ENCODE measurements at places on chromosomes 2 and 18. TPM values are rescaled to one million over a fixed set of nuclear protein-coding genes. Genes with fewer than 3 reads are reported as not detected.

The OLA1 gene
- total RNA-seq: 166 TPM

The MOGAT1 gene
- total RNA-seq: not detected

The CABYR gene
- 9.5 TPM for total RNA-seq

The CBLN2 gene
- total RNA-seq: 0.58 TPM

The COPS9 gene
- 138 TPM for total RNA-seq

The ZNF385B gene
- total RNA-seq: 3.4 TPM

The SCRN3 gene
- 29.5 TPM for total RNA-seq

- no peak for DNase-seq
These were observed 4.4 kb downstream of the SIGLEC15 start for GRCh38 chr18:45829855-45830254.

GRCh38 chr2:220334210-220334609 is 706.8 kb downstream of the SLC4A3 start:
- no peak for DNase-seq

DNA sequence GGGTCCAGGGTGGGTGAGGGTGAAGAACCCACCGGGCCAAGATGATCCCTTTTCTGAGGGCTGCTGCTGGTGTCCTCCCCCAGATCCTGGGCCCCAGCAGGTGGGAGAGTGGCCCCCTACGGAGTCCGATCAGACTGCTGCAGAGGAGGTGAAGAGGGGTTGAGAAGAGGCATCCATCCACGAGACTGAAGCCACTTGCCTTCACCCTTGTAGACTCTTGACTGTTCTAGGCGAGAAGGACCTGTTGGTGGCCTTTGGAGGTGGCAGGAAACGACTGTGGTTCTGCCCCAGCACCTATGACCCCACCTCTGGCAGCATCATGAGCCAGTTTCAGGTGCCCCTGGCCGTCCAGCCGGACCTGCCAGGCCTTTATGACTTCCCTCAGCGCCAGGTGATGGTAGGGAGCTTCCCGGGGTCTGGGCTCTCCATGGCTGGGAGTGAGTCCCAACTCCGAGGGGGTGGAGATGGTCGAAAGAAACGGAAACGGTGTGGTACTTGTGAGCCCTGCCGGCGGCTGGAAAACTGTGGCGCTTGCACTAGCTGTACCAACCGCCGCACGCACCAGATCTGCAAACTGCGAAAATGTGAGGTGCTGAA is 1.5 kb downstream of the TET3 start:
- no peak for DNase-seq

- DNase-seq: no peak
These were observed 160.1 kb downstream of the ALK start for GRCh38 chr2:29761278-29761677.

- DNase-seq: no peak
These were observed 61.5 kb downstream of the ADNP2 start for GRCh38 chr18:80170395-80171053.

GRCh38 chr18:76233406-76233805 is 261.6 kb downstream of the ZNF516 start:
- DNase-seq: no peak

DNA sequence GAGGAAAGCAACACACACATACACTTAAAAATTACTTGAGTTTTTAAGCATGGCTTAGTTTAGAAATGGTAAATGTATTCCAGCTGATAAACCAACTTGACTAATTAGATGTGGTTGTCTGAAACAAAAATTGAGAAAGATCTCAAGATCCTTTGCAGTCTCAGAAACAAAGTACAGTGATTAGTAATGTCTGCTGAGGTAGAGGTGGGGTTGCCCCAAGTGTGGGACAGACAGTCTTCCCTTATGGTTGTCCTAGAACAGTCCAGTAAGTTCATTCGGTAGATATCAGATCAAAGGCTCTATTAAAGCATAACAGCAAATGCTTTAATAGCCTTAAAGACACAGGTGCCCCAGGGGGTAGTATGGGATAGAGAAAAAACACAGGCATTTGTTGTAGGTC is 94.5 kb downstream of the BARD1 start:
- no peak for DNase-seq

DNA sequence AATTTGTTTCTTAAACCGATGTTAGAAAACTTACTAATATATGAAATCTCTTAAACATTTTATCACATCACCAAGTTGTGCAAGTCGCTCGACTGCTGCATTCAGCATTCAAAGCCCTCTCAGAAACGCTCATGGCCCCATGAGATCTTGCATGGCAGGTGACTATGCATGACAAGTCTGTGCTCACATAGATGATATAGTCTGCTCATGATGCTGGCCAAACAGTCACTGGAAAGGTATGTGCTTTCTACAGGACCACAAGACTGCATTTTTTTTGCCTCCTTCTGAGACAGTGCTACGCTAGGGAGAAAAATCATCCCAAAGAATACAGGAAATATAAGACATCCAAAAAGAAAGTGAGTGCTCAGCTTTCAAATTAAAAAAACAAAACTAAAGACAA is 98.3 kb upstream of the ZBTB14 start:
- DNase-seq: no peak

DNA sequence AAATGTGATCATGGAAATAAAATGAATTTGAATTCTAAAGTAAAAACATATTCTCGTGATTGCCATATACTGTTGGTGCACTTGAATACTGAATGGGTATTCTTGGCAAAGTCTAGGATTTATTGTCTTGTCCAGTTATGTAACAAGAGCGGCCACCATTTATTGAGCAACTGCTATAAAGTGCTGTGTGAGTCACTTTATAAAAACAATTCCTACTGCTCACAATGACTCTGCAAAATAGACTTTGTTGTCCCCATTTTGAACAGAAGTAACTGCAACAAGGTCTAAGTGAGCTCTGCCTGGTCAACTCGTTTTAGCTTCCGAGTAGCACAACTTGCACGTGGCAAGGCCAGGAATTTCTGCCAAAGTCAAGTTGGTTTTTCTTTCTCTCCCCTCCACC is 995.6 kb upstream of the FANCL start:
- DNase-seq: no peak

DNA sequence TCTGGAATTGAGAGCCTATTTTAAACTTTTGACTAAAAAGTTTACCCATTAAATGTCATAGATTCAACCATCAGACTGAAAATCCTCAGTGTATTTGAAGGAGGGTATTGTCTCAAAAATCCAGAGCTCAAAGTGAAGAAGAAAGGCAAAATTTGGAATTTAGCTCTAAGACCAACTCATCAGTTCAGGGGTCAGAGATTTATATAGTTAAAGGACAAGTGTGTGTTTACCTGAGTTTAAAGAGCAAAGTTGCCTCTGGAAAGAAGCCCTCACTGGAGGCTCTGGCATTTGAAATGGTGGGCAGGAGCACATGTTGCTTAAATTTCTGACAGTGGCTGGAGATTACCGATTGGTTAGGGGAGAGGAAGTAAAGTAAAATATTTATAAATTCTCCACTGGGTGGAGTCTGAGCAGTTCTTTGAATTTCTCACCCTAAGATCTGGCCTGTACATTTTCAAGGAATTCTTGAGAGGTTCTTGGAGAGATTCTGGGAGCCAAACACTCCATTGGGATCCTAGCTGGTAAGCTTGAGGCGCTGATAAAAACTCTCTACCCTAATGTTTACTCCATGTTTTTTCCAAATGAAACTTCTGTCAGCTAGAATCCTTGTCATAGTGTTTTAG is at the start of gene KYNU:
Gene KYNU (plus strand): TSS at position 449 of the 623 bp plus-strand sequence. CDS start 7,704 bp downstream, outside the sequence.
- DNase-seq: no peak

DNA sequence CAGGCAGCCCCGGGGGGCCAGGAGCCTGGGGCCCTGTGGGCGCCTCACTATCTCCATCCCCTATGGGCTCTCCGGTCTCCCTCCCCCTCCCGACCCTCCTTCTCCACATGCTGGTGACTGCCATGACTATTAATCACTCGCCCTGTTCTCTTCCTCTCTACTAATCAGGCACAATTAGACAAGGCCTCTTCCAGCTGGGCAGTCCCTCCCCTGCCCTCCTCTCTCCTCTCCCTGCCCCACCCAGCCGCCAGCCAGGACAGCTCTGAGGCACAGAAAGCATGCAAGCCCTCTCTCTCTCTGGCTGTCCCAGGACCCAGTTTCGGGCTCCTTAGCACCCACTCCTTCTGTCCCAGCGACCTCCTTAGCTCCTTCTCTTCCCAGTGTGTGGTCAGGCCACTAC is 5.8 kb downstream of the ASIC4 start:
- DNase-seq: no peak

DNA sequence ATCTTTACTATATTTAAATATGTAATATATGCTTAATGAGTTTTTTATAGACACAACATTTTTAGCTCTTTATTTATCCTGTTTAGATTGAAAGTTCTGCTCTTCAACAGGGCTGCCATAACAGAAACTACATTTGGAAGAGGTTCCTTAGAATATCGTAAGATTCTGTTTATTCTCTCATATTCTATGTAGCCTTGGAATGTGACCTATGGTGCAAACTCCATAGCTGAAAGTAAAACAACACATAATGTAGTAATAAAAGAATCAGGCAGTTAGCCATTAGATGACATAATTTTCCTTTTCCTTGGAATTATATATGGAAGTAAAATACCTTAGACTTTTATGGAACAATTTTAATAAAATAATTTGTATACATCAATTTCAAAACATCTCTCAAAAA is 91.3 kb downstream of the ZNF804A start:
- DNase-seq: no peak

DNA sequence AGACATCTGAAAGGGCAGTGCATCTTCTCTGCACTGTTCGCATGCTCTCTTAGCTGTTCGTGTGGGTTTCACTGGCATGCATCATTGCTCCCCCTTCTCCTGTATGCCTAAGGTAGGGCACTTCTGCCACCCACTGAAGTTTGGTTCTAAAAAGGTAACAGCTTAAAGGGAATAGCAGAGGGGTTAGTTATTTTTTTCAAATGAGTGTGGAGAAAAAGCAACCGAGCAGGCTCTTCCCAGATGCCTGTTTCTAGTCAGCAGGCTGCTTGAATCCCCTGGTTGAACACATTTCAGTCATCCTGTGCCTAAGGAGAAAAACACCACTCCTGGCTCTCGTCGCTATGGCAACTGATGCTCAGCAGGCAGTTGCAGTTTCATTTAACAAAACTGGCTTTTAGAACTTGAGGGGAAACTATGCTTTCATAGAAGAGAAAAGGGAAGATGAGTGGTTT is 69.8 kb upstream of the GALNT3 start:
- DNase-seq: no peak

DNA sequence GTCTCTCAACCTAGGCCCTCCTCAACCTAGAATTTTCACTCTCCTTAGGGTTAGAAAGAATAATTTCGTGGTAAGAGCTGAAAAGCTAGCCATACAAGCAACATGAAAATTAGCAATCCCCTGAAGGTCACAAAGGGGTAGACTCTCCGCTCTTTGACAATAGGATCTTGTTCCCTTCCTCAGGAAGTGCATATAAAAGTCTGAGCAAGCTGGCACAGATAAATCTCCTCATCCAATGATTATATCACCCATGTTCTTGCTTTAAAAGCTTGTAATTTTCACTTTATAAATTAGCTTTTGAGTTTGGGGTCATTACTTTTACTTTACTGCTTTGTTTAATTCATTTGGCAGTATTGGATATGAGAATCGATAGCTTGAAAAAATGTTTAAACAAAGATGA is 852.3 kb upstream of the CRIM1 start:
- no peak for DNase-seq

DNA sequence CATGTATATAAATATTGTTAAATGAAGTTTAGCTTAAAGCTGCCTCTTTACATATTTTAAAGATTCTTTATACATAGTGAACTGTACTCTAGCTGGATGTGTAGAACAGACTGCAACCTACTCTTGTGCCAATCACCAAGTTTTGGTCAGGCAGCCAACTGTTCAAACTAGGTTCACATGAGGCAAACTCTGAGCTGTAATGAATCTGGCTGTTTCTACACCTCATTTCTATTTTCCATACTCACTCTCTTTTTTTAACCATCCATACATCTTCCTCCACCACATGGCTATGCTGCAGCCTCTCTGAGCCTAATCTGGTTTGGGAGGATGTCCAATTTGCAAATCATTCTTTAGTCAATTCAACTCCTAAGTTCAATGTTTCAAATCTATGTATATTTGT is 974.8 kb downstream of the CNTNAP5 start:
- DNase-seq: no peak

GRCh38 chr2:201149064-201149820 is 33.3 kb downstream of the CFLAR start:
- DNase-seq: no peak

- DNase-seq: no peak
These were observed 87.9 kb downstream of the PXDN start for GRCh38 chr2:1656326-1656960.

DNA sequence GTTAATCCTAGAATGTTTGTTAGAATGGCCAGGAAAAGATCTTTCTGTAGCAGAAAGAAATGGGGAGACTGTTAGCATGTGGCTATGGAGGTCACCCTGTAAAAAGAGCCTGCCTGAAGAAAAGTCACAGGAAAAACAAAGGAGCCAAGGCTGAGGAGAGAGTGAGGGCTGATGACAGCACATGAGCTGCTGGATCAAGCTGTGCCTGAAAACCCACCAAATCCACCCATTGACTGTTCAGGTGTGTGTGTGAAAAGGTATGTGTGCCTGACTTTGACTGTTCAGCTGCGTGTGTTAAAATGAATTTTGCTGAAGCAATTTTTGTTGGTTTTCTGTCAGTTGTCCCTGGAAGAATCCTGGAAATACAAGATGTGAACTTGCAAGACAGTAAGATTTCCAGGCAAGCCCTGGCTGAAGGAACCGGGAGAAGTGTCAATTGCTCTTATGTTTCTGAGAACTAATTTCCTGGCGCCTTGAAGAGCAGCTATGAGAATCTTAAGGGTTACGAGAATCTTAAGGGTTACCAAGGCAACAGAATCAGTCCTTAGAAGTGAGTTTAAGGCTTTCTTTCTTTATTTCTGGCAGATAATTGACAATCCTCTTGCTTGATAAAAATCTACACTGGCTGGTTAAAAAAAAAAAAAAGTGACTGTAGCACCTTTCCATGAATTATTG is 73.0 kb upstream of the LGALSL start:
- no peak for DNase-seq

DNA sequence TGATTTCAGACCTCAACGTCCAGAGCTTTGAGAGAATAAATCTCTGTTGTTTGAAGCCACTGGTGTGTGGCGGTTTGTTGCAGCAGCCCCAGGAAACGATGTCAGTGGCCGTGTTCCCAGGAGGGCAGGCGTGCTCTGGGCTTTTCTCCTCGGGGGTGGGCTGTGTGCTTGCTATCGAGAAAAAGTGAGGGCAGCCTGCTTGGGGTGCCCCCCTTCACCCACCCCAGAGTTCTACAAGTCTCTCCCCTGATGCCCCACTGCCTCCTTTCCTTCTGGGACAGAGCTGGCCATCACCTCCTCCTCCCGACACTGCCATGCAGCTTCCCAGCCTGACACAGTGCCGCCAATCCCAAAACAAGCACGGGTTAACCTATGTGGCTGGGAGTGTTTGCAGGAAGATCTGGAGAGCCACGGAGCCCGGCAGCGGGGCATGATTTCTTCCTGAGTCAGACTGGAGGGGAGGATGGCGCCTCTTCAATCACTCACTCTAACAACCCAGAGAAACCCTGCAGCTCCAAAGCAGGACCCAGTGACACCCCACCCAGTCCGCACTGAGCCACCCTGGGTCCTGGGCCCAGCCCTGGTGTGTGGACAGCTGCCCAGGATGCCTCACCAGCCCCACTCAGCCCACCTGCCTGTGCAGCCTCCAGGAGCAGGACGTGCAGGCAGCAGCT is 213.7 kb upstream of the RAB6C start:
- no peak for DNase-seq

Measured in neural crest cell (in vitro differentiated cells).